ENCODE measurements at places on chromosomes 4 and X.

DNA sequence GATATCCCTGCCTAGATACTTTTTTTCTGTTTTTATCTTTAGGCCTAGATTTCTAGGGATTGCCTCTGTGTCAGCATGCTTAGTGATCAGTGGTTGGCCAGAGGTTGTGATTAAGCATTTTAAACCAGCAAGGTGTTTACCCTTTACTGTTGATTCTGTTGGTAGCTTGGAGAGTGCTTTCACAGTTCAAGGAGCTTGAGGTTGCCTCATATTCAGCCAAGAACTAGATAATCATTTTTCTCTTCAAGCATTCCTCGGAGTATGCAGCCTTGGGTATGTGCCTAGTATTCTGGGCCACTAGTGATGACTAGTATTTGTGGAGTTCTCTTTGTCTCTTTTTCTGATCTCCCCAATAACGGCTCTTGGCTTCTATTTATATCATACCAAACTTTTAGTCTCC lies 20.4 kb downstream of the APOOL start:
- no peak for DNase-seq

DNA sequence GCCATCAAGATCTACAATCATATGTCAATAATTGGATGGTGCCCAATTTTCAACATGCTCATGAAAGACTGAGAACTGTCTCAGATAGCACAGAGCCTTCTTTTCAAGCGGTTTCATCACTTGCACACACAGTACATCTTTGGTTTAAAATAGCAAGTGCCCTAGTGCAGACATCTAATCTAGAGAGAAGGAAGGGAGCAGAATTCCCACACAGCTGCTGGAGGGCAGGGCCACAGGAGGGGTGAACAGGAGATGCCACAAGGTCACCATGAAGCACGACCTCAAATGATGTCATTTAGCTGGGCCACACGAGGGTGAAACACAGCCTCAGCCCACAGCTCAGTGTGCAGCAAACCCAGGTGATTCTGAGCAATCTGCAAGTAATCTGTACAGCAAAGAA lies 24.3 kb downstream of the LEF1 start:
- no peak for DNase-seq

DNA sequence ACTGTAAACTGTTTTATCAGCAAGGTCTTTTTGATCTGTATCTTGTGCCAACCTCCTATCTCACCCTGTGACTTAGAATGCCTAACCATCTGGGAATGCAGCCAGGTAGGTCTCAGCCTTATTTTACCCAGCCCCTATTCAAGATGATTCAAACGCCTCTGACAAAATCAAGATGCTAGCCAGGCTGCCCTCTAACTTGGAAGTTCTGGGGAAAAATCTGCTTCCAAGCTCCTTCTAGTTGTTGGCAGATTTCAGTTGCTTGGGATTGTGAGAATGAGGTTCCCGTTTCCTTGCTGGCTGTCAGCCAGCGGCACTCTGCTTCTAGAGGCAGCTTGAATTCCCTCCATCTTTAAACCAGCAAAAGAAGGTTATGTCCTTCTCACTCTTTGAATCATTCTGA lies 34.7 kb downstream of the LUZP4 start:
- DNase-seq: no peak

DNA sequence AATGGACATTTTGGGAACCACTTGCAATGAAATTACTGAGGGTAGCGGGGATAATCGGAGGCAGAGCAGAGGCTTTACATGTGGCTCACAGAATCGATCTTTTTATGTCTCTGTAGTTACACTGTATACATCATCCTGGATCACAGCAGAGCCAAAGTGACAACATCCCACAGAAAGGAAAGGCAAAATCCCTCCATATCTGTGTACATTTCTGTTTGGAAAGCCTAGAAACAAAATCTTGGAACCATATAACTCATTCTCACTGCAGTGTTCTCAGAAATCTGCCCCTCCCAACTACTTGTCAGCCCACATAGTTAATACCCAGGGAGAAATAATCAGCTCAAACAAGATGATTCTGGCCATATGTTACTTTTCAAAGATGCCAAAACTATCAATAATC lies 211.6 kb downstream of the DCLK2 start:
- no peak for DNase-seq

DNA sequence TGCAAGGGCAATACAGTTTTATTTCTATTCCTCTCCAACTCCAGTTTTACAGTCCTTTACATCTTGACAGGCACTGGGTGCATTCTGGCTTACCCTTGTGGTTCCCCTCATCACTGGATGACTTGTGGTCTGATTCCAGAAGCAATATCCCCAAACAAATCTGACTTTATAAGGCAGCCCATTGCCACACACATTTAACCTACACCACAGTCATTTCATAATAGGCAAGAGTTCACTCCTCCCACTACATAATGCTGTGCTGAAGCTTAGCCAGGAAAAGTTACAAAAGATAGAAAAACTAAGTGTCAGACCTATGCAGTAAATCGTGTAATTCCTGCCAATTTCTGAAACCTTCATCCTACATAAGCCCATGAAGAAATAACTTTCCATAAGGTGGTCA lies 82.9 kb upstream of the MID1IP1 start:
- no peak for DNase-seq

DNA sequence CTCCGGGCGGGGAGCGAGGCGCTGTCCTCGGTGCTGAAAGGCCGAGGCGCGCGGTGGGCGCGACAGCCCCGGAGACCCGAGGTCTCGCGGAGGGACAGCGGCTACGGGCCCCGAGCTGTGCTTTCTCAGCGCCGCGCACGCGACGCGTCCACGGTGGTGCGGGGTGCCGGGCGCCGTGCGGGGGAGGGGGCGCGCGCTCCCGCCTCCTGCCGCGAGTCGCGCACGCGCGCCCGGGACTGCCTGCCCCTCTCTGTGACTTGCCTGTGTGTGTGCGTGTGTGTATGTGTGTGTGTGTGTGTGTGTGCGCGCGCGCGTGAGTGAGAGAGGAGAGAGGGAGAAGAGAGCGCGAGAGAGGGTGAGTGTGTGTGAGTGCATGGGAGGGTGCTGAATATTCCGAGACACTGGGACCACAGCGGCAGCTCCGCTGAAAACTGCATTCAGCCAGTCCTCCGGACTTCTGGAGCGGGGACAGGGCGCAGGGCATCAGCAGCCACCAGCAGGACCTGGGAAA lies at the start of gene GRIA2:
Gene GRIA2, plus strand, starts transcription at position 358 of the 511 bp plus-strand sequence. CDS start 315 bp downstream, outside the sequence.
- peak; percentile 83 for DNase-seq

DNA sequence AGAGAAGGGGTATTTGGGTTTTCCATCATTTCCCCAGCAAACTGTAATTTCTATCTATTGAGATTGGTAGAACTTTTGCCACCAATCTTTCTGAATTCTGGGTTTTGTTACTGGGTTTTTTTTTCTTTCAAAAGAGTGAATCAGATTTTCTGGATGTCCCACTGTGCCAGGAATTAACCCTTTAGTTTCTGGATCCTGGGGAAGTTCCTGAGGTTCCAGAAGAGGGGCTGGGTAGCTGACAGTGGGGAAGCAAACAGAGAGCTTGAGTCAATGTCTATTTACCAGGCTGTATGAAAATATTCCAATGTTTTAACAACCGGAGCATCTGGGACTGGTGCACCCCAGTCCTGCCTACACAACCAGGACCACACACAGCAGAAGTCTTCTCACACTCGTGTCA lies 25.8 kb upstream of the SOD3 start:
- DNase-seq: no peak

GRCh38 chrX:101685923-101686322 lies 26.3 kb upstream of the ARMCX2 start:
- peak; percentile 15 for DNase-seq

GRCh38 chr4:14400307-14400706 lies 602.0 kb upstream of the CPEB2 start:
- DNase-seq: no peak

DNA sequence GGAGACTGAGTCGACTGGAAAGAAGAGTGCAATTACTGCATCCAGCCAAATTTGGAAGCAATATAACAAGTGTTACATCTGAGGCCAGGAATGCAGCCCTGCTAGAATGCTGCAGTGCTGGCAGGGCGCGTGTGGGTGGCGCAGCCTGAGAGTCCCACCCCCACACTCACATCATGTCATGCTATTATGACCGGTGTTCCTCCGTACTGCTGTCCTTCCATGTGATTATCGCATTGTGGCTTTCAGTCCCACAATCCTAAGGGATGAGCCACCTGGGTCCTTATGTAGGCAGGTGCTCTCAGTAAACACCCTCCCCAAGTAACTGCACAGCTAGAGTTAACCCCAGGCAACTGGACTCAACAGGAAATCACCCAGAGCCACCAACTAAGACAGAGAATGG lies 122.6 kb upstream of the CPEB2 start:
- no peak for DNase-seq

GRCh38 chrX:133674726-133675470 lies 259.6 kb upstream of the GPC4 start:
- peak; percentile 86 for DNase-seq

DNA sequence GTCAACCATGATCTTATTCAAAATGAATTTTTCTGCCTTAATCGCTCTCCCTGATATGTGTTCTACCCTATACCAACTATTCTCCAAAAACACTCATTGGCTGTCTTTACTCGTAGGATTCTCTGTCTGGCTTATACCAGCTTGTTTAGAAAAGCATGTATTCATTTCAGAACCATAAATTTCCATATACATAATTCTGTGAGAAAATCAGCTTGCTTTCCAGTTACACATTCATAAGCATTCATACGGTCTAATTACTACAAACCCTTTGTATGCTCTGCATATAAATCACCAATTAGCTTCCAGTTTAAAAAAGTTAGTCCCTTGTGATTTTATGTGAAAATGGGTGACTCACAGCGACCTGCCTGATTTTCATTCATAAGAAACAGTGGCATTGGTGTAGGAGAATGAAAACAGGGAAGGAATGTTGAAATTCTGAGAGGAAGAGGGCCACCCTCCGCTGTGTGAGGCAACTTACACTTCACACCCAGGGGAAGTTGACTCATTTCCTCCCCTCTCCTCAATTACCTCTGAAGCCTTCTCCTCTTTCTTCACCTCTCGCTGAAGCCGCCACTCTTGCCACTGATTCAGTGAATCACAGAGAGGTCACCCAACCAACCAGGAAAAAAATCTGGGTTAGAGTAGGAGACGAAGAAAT lies 63.3 kb downstream of the MEPE start:
- DNase-seq: peak; percentile 16

DNA sequence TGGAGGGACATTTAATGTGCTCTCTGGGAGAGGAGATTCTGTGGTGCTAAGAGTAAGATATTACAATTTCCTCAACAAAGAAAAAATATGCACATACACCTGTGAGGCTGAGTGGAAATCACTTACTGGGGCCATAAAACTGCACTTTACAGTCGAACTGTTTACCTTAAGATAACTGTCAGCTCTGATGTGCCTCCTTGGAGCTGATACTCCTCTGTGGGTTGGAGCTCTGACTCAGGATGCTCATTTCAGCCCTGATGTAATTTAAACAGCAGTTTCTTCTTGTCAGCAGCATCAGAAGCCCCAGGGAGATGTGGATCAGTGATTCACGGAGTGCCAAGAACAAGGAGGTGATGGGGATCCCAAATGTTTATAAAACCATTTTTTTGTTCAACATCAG lies 241.9 kb upstream of the SFRP2 start:
- DNase-seq: no peak

GRCh38 chr4:81369886-81370285 lies 101.8 kb downstream of the RASGEF1B start:
- no peak for DNase-seq

DNA sequence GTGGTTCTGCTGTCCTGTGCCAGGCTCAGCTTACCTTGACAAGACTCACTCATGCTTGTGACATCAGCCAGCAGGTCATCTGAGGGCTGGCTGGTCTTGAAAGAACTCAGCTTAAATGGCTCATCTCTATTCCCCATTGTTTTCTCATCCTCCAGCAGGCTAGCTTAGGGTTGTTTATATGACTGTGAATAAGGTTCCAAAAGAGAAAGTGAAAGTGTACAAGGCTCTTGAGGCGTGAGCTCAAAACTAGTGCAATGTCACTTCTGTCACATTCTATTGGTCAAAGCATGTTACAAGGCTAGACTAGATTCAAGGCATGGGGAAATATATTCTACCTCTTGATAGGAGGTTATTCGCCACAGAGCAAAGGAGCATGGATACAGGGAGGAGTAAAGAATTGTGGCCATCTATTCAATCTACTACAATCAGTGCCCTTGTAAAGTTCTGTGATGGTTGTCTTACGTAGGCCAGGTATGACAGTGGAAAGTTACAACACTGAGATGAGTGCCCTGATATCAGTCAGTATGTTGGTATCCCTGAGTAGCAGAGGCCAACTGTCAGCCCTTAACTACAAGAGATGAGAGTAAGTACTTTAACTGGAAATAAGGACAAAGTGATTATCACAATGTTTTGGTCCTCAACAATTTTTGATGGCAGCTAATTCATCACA lies 19.8 kb upstream of the TMLHE start:
- DNase-seq: no peak

DNA sequence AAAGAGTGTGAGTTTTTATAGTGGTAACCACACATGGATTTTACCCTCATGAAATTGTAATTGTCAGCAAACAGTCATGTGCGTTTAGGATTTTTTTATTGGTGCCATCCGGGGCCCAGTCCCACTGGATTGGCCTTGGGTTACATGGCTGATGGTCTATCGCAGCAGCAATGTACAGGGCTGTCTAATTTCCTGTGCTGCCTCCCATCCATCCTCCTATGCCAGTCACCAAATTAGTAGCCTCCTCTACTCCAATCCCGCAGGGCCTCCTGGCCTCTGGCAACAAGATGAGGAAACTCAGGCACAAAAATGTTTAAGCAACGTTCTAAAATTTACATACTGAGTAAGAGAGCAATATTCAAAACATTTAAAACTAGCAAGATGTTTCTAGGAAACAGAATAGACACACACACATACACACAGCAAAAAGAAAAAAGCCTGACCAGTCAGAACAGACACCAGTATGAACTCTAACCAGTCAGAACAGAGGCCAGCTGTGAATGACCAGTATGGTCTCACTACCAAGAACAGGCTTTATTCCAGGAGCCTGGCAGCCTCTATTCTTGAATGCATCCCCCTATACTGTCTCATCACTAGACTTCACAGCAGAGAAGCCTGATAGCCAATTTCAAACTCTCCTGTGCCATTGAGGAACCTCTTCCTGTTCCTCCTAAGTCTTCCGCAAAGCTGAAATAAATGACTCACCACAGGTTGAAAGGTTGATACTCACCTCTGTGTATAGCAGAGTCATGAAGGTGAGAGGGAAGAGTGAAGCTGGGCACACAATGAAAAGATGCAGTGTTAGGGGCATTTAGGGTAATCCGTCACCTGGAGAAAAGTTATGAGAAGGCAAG lies 42.6 kb downstream of the CHRNA9 start:
- DNase-seq: no peak

GRCh38 chr4:78610546-78611214 lies 59.1 kb downstream of the ANXA3 start:
- no peak for DNase-seq

GRCh38 chrX:148567779-148568178 lies 67.4 kb downstream of the AFF2 start:
- DNase-seq: no peak

- no peak for DNase-seq
Observed at GRCh38 chrX:11688201-11688600, 22.5 kb upstream of the ARHGAP6 start.
